ENCODE measurements at places on chromosomes 16 and 17.

DNA sequence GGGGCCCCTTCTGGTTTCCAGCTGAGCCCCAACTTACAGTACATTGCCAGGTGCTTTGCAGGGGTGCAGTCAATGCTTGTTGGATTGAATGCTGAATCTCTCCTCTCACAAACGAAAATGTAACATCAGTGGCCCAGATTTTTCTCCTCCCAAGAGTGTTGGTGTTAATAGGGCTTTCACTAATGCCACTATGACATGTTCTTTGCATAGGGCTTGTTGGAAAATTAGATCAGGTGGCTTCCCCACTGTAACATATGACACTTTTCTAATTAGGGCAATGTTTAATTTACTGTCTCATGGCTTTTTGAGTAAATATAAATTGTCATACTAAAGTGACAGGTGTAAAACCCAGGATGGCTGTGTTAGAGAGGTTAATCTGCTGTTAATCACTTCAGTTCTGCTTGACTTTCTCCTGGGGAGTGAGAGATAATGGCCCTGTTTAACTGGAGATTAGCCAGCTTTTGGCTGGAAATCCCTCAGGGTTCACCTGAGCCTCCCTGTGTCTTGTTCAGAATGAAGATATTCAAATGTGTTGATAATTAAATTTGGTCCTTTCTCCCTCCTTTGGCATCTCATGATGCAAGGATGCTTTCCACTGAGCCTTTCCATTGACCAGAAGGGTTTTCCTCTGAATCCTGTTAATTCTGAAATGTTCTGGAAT is 502.3 kb downstream of the RBFOX1 start:
- no peak for DNase-seq

DNA sequence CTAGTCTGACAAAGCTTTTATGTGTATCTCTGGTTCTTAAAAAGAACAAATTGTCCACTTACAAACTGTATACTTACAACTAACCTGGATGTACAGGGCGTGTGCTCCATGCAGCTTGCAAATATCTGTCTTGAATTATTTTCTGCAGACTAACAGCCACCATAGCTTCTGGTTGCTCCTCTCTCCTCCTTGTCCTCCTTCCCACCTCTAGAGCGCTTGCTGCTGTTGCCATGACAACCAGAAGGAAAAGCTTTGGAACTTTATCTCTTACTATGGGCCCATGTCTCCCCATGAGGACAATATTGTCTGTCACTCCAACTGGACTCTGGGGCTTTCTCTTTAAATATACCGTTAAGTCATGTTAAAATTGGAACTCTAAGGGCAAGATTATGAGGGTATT is 71.5 kb upstream of the DHX40 start:
- DNase-seq, result no peak

DNA sequence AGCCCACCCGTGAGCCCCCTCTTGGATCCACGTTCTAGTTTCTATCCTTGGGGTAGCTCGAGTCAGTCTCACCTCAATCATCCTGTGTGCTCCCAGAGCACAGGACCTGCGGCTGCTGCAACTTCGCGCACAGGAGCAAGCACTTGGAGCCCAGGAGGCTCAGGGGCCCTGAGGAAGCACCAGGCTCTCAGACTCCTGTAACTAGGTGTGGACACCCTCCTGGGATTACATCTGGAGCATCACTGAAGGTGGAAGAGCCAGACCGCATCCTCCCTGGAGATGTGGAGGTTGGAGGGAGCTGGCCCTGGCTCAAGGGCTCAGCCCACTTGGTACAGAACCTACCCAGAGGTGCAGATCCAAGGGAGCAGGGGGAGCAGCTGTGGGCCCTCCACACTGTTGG is 2.7 kb downstream of the HBQ1 start:
- DNase-seq, result no peak

DNA sequence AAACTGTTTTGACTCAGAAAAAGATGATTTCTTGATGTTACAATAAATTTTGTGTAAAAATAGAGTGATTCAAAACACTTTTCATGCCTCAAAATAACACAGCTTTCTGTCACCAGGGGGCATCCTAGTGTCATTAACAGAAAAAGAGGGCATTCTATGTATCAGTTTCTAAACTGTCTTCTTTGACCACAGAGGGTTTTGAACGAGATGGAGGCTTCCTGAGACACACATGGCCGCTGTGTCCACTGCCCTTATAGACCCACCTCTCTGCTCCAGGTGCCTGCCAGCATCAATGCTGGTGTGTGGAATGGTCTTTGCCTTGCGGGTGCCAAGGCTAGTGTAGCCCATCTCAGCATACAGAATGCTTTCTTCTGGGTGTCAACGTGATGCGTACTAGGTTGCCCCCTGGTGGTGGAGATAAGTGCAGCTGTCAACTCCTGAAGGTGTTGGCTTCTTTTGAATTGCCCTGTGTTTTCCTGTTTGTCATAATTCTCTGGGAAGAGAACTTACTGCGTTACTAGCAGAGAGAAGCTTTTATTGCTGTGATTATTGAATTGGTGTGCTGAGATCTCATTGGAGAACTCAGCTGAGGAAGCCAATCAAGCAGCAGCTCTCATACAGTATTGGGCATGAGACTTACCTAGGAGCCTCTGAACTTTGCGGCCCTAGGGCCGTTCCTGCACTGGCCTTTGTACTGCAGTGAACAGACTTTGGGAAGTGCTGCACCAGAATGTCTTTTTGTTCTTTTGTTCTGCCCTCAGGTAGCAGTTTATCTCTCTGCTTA is 38.6 kb downstream of the USP10 start:
- peak; percentile 64 for DNase-seq

All from CD8-positive, alpha-beta memory T cell (primary cell).